ENCODE measurements at places on chromosomes 1 and 21.

DNA sequence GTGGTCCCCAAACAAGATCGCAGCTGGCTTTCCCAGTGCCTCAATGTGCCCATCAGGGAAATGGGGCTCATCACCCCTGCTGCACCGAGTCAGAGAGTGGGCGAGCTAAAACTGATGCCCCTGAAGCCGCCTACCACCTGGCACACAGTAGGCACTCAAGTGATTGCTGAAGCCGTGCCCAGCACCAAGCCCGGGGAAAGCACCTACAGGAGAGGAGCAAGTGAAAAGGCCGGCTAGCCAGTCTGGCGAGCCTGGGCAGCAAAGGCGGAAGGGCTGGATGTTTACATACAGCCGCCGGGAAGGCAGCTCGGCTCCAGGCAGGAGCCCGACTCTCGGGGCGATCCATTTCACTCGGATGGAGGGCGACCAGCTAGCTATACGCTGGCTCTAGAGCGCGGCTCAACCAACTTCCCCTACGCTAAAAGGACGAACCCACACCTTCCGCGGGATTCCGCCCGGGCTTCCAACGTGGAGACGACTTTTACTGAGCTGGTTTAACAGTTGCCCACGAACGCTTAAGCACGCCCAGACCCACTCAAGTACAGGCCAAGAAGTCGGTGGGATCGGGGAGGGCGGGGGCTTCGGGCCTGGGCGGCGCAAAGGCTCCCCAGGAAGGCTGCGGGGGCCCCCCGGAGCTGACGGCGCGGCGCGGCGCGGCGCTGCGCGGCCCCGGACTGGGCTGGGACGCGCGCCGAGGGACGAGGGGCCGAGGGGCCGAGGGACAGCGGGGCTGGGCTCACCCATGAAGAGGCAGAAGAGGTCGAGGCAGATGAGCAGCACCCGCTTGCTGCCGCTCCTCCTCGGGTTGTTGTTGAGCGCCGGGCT is 1.0 kb downstream of the PLPP3 start:
- DNase-seq = peak; percentile 63

- no peak for DNase-seq
Measured at GRCh38 chr1:89761338-89761737, 59.5 kb upstream of the LRRC8D start.

DNA sequence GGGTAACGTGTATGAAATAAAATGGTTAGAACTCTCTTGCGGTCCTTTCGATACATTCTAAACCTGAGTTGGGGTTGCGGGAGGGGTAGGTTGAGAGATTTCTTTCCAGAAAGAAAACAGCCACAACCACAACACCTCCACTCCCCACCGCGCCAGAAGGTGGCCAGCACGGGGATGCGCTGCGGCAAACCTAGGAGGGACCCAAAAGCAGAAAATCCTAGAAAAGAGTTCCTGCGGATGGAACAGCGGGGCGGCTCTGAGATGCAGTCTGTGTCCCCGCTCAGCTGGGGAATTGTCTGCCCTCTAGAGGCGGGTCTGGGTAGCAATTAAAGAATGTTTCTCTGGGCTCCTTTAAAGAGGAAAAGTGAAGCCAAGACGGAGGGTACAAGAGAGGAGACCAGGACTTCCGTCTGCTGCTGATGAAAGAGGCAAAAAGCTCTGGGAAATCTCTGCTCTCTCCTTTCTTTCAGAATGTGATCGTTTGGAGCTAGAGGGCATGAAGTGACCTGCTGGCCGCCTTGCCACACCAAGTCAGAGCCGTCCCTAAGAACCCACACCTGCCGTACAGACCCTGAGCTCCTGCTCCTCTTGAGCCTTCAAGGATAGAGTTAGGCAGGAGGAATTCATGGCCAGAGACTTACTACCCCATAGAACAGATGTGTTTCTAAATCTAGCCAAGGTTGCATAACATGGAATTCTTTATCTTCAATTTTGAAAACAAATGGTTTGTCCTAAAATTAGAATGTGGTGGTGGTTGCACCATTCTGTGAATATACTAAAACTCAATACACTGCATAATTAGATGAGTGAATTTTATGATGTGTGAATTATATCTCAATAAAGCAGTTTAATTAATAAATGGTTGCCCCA is 46.5 kb upstream of the COA6 start:
- peak; percentile 40 for DNase-seq

GRCh38 chr1:31043631-31044030 is 21.9 kb downstream of the PUM1 start:
- DNase-seq = no peak

DNA sequence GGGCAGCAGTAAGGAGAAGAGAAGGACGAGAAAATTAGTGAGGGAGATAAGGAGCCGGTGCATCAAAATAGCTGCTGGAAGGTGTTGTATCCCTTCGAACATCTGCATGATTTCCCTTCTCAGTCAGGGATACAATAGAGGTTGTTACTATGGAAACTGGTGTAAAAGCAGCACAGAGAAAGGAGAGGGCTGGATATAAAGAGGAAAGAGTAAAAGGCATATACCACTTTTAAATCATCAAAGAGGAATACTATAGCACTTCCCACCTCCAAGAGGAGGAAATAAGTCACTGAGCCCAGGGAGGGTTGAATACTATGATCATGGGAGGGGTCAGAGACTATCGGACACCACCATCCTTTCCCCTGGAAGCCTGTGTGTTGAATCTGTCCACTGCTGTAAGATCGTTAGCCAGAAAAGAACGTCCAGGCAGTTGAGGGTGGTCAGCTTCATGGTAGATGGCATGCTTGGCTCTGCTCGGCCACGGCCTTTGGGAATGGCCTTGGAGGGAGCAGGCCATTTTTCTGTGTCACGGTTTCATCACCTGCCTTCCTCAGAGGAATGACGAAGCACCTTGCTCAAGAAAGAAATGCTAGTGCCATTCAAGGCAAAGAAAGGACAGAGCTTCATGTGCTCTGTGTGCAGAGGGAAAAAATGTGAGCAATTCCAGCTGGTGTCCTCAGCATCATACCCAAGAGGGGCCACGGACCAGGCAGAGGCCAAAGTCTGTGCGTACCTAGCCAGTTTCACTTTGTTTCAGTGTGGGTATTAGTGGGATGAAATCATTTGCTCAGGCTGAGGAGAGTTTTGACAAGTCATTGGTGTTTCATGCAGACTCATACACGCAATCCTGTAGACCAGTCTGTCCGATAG is 64.2 kb downstream of the IRF2BP2 start:
- peak; percentile 61 for DNase-seq

DNA sequence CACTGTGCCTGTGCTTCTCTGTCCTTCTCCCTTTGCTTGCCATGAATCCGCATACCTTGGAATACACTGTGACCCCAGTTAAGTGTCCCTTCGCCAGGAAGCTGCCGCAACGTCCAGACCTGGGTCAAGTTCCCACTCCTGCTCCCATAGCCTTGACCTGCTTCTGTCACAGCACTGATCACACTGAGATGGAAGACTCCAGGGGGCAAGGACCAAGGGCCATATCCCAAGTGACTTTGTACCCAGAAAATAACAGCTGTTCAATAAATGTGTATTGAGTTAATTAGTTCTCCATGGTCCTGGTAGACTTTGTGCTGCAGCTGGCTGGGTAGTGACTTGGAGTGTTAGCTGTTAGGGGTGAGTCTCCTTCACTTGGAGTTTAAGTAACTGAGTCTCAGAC is 25.8 kb downstream of the SLC5A9 start:
- DNase-seq = no peak

DNA sequence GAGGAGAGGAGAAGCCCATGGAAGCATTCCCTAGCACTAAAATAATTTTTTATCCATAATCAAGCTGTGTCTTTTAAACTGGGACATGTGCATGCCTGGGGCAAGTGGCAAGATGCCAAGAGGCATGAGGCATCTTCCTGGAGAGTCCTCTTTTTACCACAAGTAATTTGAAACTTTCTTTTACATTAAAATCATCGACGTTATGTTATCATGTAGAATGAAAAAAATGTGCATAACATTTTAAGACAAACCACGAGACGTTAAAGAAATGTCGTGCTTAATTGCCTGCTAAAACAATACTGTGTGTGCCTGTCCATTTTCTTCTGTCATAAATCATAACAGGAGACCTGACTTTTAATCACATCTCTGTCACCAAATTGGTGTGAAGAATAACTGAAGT is 1.5 kb downstream of the STYXL2 start:
- DNase-seq = no peak

DNA sequence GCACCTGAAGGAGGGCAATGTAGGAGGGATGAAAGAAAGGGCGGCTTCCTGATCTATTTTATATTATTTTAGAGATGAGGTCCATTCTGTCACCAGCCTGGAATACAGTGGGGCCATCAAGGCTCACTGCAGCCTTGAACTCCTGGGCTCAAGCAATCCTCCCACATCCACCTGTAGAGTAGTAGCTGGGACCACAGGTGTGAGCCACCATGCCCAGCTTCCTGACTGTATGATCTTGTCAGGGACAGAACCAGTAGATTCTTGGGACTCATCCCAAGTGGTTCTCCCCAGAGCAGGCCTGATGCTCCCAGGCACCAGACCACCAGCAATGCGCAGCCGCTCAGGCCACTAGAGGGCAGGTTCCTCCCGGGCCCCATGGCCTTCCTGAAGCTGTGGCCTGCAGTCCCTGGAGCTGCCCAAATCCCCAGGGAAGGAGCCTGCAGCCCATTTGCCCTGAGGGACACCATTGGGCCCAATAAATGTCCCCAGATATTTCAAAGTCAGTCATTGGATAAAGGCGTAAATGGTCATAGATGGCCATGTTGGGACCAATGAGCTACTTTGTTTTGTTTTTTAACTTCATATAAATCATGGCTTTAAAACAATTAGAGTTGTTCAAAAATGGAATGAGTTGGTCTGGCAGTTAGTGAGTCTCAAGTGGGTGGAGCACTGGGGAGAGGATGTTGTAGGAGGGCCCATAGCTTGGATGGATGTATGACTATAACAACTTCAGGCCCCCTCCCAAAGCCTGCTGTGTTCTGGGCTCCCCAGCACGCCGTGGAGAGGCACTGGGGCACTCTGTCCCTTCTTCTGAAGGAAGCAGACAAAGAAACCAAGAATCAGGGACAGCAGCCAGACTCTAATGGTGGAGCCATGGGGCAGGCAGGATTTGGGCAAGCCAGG is 44.7 kb upstream of the GOLT1A start:
- peak; percentile 88 for DNase-seq

DNA sequence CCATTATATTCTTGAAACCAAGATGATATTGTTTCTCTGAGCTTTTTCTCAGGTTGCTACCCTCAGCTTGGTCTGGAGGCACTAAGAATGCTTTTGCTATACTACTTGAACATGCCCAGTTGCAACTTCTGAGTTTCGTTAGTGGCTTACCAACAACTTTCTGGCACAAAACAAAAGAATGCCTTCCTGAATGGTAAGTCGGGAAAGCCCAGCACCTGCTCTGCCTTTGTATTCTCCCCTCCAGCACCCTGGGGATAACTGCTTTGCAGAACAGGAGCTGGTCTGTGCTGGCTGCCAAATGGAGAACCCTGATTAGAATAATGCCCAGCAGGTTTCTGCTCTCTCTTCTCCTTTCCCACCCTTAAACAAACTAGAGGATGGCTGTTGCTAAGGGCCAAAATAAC is 149.3 kb downstream of the TGFB2 start:
- no peak for DNase-seq

GRCh38 chr1:116404699-116405098 is 31.7 kb downstream of the ATP1A1 start:
- DNase-seq = no peak

GRCh38 chr1:182633657-182634281 is 29.6 kb upstream of the RGS16 start:
- no peak for DNase-seq

GRCh38 chr1:19407494-19408096 is 77.7 kb downstream of the CAPZB start:
- DNase-seq = no peak

- DNase-seq = no peak
Measured at GRCh38 chr1:218604217-218604616, 259.1 kb downstream of the TGFB2 start.

- DNase-seq = no peak
Measured at GRCh38 chr1:51445351-51446090, 73.5 kb downstream of the EPS15 start.

DNA sequence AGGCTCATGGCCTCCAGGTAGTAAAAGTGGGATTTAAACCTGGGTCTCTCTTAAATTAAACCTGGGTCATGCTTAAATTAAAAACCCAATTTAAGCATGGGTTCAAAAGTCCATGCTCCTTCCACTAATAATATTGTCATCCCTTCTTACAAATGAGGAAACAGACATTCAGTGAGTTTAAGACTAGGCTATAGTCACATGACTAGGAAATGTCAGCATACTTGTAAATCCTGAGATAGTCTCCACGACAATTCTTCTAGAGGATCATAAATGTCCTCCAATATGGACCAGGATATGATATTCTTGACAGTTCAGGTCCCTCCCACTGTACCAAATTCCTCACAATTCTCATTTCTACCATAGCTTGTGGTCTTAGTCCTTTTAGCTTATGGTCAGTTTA is 10.5 kb upstream of the IGFN1 start:
- no peak for DNase-seq

GRCh38 chr1:107954126-107954525 is 10.9 kb downstream of the VAV3 start:
- no peak for DNase-seq

- DNase-seq = peak; percentile 18
Measured at GRCh38 chr1:67645495-67646144, 39.4 kb upstream of the GADD45A start.

GRCh38 chr1:56910441-56910985 is 55.3 kb downstream of the C8B start:
- DNase-seq = peak; percentile 73

- no peak for DNase-seq
Measured at GRCh38 chr1:205600085-205600484, 31.7 kb downstream of the ELK4 start.

DNA sequence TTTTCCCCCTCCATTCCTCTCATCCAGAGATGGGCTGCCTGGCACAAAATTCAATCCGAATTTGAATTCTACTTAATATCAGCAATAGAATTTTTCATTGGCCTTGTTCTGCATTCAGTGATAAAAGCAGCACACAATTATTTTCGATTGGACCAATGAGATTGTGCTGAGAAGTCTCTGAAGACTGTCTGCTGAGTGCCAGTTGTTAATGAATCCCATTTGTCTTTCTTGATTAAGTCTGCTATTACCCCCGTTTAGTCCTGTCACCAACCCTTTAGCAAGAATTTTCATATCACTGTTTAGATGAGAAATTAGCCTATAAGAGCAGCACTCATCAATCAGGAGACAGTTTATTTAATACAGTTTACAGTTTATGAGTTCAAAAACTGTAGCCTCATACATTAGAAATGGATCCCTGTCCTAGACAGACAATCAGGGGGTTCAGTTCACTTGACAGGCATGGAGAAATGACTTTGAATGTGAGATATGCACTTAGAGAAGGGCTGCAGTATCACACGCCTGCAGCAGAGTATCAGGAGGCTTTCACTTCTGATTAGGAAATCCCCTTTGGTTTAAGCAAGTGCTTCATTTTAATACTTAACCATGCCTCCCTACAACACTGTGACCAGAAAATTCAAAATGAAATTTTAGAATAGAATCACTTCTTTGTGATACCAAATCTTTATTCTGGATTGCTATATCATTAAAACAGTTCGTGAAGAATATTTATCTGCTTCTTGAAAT is 304.7 kb upstream of the PTBP2 start:
- DNase-seq = no peak

- DNase-seq = peak; percentile 15
Measured at GRCh38 chr1:229434641-229435051, 752 bp upstream of the ACTA1 start.
